NCI-H1417 (cell line): ENCODE measurements at places on chromosomes 13 and 19.
A peak's percentile ranks its signal among the peaks of the same experiment; 100 is the strongest.

DNA sequence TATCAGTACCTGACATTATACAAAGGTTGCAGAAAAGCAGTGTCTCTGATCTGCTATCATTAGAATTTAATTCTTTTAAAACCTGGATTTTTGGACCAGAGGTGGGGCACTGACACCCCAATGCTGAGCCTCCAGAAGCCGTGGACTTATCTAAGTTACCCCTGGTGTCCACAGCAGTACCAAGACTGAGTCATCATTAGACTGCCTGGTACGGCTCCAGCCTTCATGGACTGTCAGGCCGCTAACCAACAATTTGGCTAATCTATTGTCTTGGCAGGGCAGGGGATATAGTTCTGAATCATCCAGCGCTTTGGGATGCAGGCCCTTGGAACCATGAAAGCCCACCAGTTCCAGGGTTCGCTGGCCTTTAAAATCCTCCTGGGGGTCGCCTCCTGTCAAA lies 78.3 kb downstream of the TSHZ3 start:
- DNase-seq = no peak

- no peak for DNase-seq
Observed at GRCh38 chr19:3979674-3980352, 5.5 kb downstream of the EEF2 start.

- DNase-seq = no peak
Observed at GRCh38 chr19:41929536-41930071, 1.4 kb upstream of the ERFL start.

GRCh38 chr19:49672131-49672919 lies 4.7 kb upstream of the PRMT1 start:
- DNase-seq = peak; percentile 73

DNA sequence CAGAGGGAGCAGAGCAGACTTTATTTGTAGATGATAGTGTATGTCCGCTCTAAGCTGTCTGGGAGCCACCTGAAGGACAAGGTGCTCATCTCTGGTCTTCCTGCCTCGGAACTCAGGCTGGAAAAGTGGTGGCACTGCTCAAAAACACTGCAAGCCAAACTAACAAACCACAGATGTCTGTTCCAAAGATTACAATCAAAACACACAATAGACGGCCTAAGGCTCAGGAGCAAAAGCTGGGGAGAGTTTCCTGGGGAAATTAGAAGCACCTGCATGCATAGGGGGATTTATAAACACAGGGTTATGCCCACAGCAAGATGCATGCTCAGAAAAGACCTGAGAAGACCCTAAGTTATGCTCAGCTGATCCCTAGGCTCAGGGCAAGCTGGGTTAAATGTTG lies 9.4 kb upstream of the EVI5L start:
- DNase-seq = no peak

GRCh38 chr13:39406688-39407087 lies 196.3 kb downstream of the LHFPL6 start:
- DNase-seq = no peak

- DNase-seq = no peak
Observed at GRCh38 chr13:96553796-96554195, 440.5 kb downstream of the OXGR1 start.

DNA sequence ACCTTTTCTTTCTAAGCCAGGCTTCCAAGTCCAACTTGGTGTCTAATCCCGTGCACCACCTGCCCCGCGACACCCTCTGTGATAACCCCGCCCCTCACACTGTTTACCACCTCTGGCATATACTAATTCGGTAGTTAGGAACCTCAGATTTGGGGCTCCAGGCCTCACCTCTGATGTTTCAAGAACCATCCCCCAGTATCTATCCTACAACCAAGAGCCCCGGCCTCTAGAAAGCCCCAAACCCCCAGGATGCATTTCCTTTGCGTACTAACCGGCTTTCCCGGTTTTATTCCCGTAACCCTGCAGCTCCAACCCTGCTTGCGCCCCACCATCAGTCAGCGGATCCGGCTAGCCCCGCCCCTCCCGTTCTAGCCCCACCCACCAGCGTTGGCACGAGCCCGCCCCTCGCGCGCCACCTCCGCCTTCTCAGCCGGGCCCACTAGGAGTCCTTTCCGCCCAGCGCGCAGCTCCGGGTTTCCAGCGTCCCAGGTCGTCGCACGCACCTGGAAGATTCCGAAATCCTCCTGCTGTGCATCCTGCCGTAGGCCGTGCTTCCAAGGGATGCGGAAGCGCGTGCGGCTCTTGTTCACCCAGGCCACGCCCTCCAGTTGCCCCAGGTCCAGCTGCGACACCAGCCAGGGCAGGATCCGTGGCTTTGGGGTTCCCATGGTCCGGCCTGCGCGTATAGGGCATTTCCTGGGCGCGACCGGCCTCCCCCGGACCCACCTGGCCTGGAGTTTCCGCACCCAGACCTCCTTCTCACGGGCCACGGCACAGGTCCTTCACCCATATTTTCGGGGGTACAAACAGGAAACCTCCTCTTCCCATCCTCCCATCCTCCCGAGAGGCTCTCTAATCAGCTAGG lies 1.3 kb downstream of the IRF3 start:
- peak; percentile 89 for DNase-seq

- peak; percentile 56 for DNase-seq
Observed at GRCh38 chr13:60335531-60335930, 61.5 kb upstream of the TDRD3 start.

GRCh38 chr13:97108530-97108900 lies 113.6 kb upstream of the MBNL2 start:
- DNase-seq = no peak

GRCh38 chr13:47100214-47100853 lies 203.5 kb upstream of the HTR2A start:
- DNase-seq = no peak

GRCh38 chr19:3672575-3672948 lies 27.7 kb downstream of the PIP5K1C start:
- no peak for DNase-seq

DNA sequence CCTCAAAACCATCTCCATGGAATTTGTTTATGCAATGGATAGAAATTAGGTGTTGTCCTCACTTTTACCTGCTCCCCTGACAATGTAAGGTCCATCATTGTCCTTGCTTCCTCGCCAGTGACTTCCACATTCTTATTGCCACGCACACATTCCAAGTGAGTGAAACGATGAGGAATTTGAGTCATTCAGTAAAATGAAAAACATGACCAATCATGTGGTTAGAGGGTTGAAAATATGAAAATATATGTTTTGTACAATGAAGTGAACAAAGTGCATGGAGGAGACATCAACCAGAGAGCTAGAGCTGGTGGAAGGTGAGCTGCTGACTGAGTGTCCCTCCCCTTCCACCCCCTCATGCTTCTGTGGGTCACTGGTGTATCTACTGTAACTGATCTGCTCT lies 91.7 kb downstream of the ATP8A2 start:
- DNase-seq = no peak

GRCh38 chr19:3775374-3775711 lies 3.3 kb upstream of the RAX2 start:
- no peak for DNase-seq

DNA sequence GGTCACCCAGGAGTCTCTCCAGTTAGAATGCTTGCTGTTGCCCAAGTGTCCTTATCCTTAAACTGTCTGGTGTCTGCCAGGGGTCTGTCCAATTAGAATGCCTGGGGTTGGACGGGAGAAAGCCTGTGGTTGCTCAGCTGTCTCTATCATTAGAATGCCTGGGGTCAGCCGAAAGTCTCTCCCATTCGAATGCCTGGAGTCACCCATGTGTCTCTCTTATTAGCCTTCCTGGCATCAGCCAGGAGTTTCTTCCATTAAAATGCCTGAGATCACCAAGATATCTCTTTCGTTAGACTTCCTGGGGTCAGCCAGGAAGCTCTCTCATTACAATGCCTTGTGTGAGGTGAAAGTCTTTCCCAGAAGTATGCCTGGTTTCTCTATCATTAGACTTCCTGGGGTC lies 1521.0 kb downstream of the UQCRFS1 start:
- no peak for DNase-seq

GRCh38 chr13:110683203-110683883 lies 22.6 kb downstream of the CARS2 start:
- no peak for DNase-seq

- no peak for DNase-seq
Observed at GRCh38 chr13:69180034-69180433, 927.6 kb upstream of the ATXN8OS start.

- peak; percentile 68 for DNase-seq
Observed at GRCh38 chr13:36981156-36981743, 17.9 kb downstream of the ALG5 start.

DNA sequence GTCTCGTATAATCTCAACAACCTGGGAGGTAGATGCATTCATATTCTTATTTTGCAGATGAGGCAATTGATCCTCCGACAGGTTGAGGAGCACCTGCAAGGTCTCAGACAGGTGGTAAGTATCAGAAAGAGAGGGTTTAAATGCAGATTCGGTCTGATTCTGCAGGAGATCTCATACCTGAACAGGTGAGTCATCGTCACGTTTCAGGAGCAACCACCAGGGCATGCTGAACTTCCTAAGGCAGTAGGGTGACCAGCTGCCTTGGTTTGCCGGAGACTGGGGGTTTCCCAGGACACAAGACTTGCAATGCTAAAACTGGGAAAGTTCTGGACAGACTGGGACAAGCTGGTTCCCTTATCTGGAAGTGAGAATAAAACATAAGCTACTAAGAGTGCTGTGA lies 68.8 kb upstream of the TSHZ3 start:
- DNase-seq = no peak

DNA sequence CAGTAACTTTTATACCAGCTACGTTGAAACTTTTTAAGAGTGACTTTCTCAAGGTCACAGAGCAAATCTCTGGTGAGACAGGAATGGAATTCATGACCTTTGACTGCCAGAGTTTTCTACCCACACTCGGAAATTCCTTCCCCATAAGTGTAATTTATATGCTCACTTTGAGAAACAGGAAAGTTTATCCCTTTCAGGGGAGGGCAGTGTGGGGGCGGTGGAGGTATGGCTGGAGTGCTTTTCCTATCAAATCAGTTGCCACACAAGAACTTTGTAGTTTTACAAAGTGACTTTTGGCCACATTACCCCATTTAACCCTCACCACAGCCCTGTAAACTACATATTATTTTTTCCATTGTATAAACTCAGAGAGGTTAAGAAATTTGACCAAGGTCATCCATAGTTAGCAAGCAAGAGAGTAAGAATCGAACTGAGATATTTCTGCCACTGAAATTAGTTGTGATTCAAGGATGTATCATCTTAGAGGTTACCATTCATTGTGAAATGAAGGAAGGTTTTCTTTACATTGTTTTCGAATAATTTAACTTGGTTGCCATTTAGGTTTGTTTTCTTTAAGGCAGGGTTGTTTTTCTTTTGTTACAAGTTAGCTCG lies 5.9 kb downstream of the KLF12 start:
- no peak for DNase-seq

DNA sequence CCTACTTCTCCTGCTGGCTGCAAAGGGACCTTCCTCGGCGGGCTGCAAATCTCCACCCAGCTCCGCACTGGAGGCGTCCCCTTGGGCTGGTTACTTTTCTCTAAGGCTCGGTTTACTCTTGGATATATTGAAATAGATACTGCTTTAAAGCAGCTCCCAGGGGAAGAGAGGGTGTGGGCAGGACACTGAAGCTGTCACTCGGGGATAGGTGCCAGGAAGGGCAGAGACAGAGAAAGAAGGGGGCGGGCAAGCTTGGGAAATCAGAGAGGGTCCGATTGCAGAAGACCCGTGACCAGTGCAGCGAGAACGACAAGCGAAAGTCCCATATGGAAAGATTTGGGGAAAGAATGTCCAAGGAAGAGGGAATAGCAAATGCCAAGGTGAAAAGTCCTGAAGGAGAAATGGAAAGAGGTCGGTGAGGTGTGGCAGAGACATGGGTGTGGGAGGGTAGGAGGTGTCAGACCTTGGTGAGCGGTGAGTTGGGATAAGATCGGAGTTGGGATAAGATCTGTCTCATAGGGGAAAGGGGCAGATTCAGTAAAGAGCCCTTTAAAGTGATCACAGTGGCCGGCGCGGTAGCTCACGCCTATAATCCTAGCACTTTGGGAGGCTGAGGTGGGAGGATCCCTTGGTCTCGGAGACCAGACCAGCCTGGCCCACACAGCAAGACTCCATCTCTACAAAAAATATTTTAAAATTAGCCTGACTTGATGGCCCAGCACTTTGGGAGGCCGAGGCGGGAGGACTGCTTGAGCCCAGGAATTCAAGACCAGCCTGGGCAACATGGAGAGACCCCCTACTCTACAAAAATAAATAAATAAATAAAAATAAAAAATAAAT lies 618 bp downstream of the THSD8 start:
- no peak for DNase-seq

DNA sequence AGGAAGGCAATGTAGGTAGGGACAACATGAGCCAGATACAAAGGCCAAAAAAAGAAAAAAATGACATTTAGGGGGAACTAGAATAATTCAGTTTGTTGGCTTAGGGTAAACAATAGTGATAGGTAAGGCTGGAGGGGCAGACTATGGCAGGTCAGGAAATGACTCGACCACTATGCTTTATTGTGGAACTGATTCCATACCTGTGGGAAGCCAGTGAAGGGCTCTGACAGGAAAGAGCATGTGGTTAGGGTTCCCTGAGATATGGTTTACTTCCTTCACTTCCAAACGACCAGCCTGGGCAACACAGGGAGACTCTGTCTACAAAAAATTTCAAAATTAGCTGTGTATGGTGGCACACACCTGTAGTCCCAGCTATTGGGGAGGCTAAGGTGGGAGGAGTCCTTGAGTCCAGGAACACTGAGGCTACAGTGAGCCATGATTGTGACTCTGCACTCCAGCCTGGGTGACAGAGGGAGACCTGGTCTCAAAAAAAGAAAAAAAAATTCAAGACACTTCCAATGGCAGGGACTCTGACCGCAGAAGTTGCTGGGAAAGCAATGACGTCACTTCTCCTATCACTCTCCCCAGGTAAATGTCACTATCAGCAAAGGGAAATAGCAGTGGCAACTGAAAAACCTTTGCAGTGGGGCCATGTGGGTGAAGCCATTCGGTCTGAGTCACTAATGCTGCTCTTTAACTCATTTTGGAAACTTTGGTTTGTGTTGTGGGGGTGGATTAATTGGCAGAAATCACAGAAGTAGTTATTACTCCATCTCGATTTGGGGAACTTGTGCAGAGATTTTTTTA lies 192.8 kb upstream of the TSC22D1 start:
- no peak for DNase-seq

GRCh38 chr13:99690426-99691174 lies 189.3 kb downstream of the TM9SF2 start:
- no peak for DNase-seq

DNA sequence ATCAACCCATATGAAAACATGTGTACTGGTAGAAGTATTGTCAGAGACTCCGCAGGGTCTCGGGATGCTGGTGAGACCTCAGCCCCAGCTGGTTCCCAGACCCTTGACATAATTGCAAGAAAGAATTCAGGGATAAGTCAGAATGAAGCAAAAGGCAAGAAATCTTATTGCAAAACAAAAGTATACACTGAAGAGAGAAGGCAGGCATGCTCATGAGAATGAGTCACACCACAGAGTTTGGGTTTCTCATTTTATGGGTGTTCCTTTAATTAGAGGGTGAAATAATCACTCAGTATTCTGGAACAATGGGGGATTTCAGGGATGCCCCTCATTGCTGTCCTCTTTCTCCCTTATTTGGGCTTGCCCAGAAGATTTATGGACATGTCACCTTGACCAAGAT lies 1423.8 kb upstream of the MIR17HG start:
- no peak for DNase-seq
